ENCODE measurements at places on chromosomes 4 and X.

GRCh38 chr4:5051278-5052203 lies at the start of gene STK32B:
Gene STK32B, plus strand, starts transcription at chr4:5051480.
- no peak for DNase-seq

DNA sequence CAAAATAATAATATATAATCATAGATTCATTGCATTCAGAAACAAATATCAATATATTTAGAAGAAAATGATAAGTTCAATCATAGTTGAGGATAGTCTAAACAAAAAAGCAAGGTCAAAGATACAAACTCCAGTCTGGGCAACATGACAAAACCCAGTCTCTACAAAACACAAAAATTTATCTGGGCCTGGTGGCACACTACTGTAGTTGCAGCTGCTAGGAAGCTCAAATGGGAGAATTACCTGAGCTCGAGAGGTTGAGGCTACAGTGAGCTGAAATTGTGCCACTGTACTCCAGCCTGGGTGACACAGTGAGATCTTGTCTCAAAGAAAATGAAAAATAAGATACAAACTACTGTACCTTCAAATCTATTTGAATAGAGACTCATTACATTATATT lies 52.7 kb upstream of the ANXA10 start:
- DNase-seq = no peak

DNA sequence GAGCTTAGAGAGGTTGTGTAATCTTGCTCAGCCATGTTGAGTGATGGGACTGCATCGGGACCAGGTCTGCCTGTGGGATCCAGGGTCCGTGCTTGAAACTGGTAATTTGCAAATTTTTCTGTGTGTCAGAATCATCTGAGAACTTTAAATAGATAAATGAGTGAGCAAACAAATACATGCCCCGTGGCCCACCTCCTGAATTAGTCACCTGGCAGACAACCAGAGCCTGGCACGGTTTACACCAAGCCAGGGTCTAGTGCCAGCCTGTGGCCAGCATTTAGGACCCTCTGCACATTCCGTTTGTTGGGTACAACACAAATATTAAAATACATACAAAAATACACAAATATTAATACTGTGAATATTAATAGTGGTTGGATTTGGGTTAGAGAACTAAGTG lies 90.6 kb upstream of the STOX2 start:
- no peak for DNase-seq

GRCh38 chrX:154486396-154487207 lies at the start of gene UBL4A:
Gene UBL4A, minus strand, starts transcription at chrX:154486615. Its CDS starts 31 bp downstream, at chrX:154486584.
- DNase-seq = peak; percentile 39

DNA sequence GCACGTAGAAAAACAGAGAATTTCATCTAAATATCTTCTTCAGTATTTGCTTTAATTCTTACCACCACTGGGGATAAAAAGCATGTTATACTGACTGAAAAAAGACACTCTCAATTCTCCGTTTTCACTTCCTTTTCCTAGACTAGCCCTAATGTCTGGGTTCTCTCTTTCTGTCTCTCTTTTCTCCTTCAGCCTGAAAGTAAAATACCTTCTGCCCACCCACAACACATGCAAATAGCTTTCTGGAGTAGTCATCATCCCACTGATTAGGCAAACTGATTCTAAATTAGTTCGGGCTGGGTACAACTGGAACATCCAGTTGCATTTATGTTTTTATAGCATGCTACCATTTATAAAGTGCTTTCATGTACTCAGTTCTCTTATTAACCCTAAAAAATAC lies 142.4 kb upstream of the ANKRD50 start:
- no peak for DNase-seq

DNA sequence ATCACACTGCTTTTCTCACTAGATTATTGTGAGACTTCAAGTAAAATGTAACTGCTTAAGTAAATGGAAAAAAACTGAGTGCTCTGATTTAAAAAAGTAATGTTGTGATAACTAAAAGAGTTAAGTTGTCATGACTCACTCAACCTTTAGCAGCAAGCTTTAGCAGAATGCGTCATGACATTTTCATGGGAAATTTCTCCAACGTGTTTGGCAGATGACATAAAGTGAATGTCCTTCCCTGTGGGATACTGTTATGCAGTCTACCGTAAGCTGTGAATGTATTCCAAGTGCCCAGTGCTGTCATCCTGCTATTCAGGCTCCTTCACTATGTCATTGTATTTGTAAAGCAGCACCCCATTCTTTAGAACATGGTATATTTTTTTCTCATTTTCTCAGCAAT lies 136.2 kb downstream of the CPXCR1 start:
- DNase-seq = no peak

- DNase-seq = no peak
Observed at GRCh38 chr4:61485056-61485455, 284.9 kb downstream of the ADGRL3 start.

DNA sequence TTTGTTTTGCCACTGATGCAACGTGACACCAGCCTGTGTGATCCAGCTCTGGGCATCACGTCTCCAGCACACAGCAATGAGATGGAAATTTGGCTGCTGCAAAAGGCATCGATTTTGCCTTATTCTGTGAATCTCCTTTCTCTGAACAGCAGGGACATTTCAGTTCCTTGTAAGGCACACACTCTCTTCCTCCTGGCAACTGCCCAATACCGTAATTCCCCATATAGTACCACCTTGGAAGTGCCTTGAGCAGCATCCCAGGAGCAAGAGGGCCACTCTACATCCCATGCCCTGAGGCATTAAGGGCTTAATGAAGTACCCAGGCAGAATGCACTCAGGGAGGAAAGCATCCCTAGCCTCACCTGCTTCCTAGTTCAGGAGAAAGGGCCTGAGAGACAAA lies 10.5 kb upstream of the MAMLD1 start:
- DNase-seq = no peak

DNA sequence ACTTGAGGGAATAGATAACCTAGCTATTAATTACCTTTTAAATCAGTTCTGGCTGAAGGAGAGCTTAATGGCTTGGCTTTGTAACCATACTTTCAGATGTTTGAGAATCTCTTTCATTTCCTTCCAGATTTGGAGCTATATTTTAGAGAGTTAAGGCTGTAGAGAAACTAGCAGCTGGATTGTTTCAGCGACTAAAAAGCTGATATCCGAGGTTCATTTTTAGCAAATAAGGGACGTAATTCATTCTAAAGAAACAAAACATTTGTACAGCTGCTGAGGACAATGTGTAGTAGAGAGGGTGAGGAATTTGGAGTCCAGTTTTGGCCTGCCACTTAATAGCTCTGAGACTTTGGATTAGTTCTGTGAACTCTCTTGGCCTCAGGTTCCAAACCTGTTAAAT lies 12.2 kb downstream of the OSTC start:
- DNase-seq = no peak

GRCh38 chr4:168766604-168767316 lies 243.3 kb downstream of the CBR4 start:
- DNase-seq = no peak

DNA sequence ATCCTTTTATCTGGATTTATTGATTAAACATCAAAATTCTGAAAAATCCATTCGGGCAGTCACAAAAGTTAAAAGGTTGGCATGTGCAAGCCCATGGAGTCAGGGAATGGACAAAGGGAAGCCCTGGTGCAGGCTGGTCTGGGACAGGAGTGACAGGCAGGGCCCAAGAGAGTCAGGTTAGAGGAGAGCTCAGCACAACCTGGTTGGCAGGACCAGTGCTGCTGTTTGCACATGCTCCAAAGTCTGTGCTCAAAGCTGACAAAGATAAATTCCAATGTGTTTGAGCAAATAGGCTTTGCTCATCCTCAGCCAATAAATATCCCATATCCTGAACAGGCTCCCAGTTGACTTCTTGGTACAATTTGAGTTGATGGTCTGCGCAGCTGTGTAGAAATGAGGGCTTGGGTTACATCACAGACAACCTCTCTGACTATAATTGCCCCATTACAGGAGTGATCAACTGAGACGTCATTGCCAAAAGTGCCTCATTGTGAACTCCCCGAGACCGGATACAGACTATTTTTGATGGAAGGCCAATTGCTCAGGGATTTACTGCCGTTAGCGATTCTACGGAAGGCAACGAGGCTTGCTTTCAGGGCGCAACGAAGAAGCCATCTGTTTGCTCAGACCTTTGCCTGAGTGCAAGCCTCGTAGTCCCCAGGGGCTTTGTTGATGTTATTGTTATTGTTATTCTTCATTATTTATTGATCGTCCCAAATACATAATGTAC lies 1008.1 kb upstream of the TENM3 start:
- DNase-seq = no peak

DNA sequence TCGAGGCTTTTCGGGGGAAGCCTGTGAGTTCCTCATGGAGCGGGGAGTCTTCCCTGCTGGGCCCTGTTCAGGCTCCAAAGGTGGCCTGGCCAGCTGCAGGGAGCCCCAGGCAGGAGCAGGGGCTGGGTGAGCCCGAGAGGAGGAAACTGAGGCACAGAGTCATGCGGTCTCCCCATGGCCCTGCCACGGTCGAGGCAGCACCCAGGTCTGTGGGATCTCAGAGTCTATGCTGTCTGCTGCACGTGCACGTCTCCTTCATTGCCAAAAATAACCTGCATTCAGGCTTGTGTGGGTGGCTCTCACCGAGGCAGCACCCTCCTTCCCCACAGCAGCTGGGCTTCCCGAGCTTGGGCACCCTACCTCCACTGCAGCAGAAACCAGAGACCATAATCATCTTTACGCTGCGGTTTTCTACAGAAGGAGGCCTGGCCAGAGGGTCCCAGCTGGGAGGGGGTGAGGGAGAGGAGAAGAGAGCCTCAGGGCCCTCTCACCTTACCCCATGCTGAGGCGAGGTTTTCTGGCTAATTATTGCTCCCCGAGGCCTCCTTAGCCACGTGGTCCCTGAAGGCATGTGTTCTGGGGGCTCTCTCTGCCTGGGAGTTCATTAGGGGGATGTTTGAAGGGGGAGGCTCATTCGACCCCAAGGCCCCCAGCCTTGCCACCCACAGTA lies 64.3 kb downstream of the CPZ start:
- DNase-seq = no peak

GRCh38 chr4:1084796-1085403 lies 28.5 kb downstream of the RNF212 start:
- no peak for DNase-seq

- no peak for DNase-seq
Observed at GRCh38 chr4:18007625-18008024, 13.9 kb downstream of the LCORL start.

GRCh38 chr4:156775813-156776212 lies 195.8 kb downstream of the PDGFC start:
- no peak for DNase-seq

- DNase-seq = peak; percentile 28
Observed at GRCh38 chrX:53263597-53264094, 17.7 kb downstream of the IQSEC2 start.

DNA sequence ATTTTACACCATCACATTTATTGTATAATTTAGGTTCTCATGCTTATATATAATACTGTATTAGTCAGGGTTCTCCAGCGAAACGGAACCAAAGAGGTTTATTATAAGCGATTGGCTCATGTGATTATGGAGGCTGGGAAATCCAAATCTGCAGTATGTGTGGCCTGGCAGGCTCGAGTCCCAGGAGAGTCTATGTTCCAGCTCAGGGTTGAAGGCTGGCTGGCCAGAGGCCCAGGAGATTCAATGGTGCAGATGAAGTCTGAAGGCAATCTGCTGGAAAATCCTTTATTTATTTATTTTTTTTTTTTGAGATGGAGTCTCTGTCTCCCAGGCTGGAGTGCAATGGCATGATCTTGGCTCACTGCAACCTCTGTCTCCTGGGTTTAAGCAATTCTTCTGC lies 63.0 kb upstream of the WDFY3 start:
- DNase-seq = no peak

- DNase-seq = no peak
Observed at GRCh38 chrX:105168577-105168976, 51.9 kb downstream of the TEX13A start.

DNA sequence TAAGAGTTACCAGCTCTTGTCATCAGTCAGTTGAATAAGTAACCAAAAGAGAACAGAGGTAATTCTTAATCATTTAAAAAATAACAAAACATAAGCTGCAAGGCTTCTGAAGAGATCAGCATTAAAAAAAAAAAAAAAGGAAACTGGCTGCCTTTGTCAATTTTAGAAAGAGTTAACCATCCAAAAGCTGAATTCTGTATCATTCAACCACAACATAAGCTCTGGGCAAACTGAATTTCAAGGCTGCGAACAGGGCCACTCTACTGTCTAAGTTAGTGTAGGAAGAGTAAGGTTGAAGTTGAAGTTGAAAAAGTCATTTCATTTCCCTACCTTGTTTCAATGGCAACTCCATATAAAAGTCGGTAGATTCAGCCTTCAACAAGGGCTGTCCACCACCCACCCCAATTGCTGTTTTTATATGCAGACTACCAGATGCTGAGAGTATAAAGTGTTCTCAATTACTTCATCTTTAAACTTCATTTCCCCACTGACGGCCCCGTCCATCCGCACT lies 1.1 kb upstream of the LIN54 start:
- no peak for DNase-seq

All from stimulated activated CD4-positive, alpha-beta T cell treated with anti-CD3 and anti-CD28 coated beads, Interleukin-4, amount 100 ng/mL, for 48 hours (primary cell).